ENCODE measurements at places on chromosomes 3 and 15.
A peak's percentile ranks its signal among the peaks of the same experiment; 100 is the strongest.

GRCh38 chr3:84965141-84965540, 6.4 kb downstream of the CADM2 start:
- no peak for DNase-seq

DNA sequence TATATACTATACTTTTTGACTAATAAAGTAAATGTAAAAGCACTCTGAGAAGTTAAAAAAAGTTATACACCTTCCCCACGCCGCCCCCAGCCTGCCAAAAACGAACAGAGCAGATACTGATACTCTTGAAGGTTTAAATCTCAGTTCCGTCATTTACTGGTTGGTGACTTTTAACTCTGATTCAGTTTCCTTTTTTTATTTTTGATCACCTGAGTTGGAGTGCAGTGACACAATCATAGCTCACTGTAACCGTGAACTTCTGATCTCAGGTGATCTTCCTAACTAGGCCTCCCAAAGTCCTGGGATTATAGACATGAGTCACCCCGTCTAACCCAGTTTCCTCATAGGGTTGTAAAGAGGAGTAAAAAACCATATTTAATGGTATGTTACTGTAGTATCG, 3.3 kb upstream of the TIPIN start:
- no peak for DNase-seq

DNA sequence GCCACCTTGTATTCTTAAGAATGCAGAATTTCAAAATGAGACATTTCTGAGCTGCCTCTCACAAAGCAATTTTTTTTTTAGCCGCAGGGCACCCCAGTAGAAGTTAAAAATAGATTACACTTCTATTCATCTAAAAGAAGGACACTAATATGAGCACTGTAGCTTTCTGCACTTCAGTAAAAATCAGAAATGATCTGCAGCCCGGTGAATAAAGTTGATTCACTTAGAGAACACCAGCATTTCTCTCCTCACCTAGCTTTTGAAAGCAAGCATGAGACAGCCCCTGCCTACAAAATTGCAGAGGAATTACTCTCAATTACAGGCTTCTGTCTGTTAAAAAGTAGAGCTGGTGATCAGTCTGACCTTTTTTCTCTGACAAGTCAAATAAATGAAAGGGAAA, 1062.4 kb downstream of the FHIT start:
- DNase-seq: no peak

DNA sequence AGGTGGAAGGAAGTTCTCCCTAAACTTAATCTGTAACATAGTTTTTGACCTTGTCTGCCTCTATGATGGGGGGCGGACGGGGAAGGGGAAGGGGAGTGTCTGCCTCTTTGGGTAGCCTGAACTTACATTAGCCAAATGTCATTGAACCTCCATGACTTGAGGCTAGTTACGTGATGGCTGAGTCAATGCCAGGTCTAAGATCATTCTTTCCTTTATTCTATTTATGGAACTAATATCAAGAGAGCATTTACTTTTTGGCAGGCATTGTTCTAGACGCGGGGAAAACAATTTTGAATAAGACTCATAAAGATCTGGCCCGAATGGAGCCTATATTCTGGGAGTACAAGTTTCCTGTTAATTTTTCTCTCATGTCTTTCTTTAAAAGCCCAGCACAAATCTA, 340.7 kb upstream of the C2CD4B start:
- no peak for DNase-seq

DNA sequence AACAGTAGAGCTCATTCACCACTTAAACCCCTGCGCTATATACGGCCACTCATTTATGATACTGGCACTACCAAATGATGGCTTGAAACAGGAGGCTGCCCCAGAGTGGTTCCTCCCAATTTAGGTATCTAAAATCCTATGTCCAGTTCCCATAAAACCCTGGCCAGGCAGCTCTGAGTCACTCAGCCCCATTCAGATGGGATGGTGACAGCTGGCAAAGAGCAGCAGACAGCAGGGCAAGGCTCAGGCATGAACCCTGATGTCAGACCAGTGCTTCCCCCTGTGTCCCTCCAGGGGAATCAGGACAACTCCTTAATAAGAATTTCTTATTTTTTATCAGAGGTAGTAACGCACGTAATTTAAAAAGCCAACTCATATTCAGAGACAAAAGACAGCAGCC, 77.2 kb upstream of the RNU6-1 start:
- DNase-seq: no peak

DNA sequence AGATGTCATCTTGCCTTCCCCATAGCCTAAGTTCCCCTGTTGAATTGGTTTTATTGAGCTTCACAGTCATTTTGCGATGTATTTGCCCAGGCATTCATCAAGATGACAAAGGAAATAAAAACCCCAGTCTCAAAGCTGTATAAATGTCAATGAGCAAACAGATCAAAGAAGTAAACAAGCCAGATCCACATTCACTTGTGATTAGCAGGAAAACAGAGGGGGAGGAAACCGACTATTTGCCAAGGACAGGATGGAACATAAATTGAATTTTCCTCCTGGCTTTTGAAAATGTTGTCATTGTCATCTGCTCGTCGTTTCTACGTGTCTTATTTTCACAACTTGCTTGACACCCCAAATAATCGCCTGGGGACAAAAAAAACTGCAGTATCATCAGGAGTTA, 83.5 kb downstream of the SV2B start:
- no peak for DNase-seq

GRCh38 chr15:29045717-29046116, 159.9 kb downstream of the APBA2 start:
- DNase-seq: no peak

DNA sequence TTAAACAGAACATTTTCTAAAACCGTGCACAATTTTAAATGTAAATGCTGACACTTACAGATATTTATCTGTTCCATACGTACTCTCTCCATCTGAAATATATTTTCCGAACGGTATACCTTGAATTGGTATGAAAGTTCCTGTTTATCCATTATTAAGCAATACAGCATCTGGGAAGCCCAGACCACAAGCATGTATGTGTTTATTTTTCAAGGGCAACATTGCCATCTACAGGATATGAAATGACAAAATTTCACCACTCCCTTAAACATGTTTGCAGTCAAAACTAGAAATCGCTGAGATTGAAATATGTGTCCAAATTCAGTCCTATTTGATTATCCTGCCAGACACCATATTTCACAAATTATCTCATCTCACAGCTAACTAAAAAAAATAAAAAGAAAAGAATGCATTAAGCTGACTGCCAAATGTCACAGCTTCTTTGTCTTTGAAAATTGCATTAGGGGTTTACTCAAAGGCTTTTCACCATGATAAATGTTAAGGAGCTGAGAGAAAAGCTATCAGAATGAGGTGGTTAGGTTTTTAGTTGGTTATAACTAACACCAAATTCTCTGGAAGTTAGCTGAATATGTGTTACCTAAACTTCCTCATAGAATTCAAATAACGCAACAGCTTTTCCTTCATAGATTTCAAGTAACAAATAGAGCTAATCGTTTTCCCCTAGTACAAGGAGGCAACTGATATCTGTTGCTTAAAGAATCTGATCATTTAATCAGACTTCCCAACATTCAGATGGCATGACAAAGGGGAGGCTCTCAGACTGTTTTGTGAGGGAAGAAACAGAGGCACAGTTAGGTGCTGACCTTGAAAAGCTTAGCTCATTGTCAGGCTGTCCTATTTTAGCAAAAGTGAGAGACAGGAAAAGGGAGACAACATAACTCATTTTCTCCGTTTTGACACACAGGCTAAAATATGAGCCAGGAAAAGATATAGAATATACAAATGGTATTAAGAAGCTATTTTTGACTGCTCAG, 533.1 kb downstream of the TBL1XR1 start:
- DNase-seq: peak; percentile 39

- DNase-seq: no peak
Measured at GRCh38 chr3:151327571-151328198, 1.7 kb downstream of the P2RY13 start.

- DNase-seq: no peak
Measured at GRCh38 chr15:74430510-74430951, 3.2 kb downstream of the SEMA7A start.

GRCh38 chr15:72758182-72758581, 25.4 kb downstream of the ADPGK start:
- DNase-seq: peak; percentile 86

DNA sequence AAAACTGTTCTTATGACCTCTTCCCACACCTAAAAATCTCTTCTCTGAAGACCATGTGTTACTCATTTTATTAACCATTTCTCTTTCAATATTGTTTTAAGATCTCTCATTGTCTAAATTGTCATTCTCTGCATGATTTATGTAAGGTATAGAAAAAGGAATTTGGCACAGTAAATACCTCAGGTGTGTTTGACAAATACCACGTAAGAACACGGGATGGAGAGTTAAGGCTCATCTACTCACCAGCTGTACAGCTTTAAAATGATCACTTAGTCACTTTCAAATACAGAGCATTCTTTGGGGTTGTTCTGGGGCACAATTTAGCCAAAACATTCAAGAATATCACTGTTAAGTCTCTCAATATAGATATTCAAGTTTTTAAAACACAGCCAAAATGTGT, 627.1 kb downstream of the MCTP2 start:
- no peak for DNase-seq

- DNase-seq: no peak
Measured at GRCh38 chr3:139935866-139936817, 1.2 kb downstream of the CLSTN2 start.

Measured in GM04503 (cell line).